ENCODE measurements at places on chromosomes 11 and 22.

DNA sequence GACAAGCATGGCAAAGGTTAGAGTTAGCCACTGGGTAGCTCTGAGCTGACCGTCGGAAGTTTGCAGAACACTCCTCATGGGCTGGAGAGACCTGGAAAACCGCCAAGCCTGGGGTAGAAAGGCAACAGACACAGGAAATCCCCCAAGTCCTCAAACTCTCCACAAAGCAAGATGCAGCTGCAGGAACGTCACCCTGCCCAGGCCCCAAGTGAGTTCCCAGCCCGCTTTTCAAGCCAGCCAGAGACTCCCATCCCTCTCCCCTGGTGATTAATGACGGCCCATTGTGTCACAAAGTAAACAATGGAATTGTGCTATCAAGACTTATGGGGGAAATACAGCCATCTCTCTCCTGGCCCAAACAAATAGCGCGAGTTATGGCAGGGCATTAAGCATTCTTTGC is 633.0 kb downstream of the TBC1D22A start:
- DNase-seq = peak; percentile 10

- no peak for DNase-seq
Observed at GRCh38 chr11:78424334-78425270, 7.0 kb upstream of the GAB2 start.

DNA sequence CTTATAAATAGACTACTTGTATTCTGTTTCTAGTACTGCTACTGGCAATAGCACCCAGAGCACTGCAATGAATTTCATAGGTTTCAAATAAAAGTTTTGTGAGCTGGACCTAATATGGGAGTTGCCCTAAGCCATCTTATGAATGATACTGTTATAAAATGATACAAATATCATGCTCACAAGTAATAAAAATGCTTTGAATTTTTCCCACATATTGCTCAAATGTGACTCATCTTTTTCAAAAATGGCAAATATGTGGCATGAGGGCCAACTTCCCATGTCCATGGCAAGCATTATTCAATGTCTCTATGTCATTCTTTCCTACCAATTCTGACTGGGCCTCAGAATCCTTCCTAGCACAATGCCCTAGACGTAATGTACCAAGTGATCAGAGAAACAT is 137.6 kb downstream of the TRPC6 start:
- DNase-seq = no peak

- no peak for DNase-seq
Observed at GRCh38 chr22:50710886-50711285, 27.1 kb upstream of the ACR start.

DNA sequence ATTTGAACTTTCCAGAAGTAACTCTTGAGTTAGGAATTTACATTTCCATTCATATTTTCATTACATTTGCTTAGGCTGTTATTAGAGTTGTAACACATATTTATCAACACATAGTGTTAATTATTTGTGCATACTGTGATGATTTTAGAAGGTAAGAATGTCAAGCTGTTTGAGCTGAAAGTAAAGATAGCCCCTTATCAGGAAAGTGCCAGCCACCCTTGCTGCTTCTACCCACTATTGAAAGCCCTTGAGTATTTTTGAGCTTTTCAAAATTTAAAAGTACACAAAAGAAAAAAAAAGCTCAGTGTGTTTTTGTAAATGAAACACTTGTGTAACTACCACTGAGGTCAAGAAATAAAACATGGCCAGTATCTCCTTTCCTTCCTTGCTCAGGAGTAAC is 8.0 kb downstream of the APLP2 start:
- no peak for DNase-seq

DNA sequence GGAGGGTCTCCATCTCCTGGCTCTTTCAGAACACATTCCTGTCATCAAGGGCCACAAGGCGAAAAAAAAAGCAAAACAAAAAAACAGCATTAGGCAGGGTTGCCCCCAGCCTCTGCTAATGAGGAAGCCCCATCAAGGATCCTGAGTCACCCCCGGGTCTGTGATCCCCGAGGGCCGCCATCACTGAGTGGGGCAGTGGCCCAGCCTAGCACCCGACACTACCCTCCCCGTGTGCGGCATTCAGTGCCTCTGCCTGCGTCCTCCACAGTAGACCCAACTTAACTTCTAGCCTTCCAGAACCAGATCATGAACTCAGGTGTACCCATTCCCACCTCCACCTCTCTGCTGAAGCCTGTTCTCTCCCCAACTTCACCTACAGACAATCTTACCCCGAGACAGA is 6.6 kb upstream of the CDC42EP1 start:
- DNase-seq = no peak

GRCh38 chr11:30760345-30760744 is 174.2 kb upstream of the MPPED2 start:
- DNase-seq = no peak

DNA sequence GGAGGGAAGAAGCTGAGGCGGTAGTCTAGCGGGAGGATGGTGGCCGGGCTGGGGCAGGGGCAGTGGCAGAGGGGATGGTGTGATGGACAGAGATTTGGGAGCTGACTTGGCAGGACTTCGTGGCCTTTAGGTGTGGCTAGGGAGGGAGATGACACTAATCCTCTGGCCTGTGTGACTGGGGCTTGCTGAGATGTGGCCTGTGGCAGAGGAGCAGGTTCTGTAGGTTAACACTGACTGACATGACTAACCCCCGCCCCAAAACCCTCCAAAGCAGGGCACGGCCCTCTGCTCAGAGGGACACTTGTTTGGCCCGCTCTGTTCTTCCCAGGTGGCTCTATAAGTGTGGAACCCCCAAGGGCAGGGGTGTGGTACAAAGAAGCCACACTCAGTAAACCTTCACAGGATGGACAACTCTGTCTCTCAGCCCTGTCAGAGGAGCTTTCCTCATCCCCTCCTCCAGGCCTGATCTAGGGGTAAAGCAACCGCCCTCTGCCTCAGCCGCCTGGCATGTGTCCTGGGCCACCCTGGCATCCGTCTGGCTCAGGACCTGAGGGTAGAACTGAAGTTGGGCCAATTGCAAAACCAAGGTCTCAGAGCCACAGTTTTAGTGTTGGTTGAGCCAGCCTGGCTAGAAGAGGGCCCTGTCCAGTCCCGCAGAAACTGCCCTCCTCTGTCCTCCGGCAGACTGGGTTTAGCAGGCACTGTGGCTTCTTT is 15.6 kb downstream of the TOM1 start:
- no peak for DNase-seq

DNA sequence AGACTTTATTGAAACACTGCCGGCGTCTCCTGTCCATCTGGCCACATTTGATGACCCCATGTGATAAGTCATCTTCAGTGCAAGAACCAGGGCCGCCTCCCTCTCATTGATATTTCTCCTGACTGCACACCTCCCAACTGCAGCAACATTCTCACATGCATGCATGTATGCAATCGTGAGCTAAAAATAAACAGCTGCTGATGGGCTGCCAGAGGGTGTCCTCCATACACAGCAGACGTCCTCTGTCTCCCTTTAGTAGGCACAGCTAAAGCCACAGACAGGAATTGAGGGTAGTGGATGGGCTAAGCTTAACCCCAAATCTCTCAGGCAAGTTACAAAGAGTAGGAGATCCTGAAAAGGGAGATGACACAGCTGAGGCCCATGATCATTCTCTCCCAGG is 106.7 kb upstream of the HSD17B12 start:
- DNase-seq = no peak

DNA sequence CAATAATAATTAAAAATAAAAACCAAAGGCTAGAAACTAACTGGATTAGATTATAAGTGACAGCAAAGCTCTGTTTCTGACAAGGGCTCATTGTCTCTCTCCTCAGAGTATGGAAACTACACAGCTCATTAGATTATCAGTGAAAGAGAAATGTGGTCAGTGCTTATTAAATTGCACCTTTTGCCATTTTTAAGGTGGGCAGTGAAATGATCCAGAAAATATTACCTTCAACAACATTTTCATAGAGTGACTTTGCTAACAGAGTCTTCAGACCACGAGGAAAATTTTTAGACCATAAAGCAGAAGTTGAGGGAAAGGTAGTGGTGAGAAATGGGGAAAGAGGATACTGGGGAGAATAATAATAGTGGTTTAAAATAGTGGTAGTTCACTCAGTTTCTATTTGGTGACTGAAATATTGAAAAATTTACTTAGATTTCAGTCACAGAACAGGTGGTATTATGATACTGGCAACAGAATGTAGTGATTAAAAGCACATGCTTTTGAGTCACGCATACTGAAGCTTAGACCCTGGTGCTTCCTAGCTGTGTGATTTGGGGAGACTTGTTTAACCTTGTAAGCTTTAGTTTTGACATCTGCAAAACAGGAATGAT is 684.0 kb upstream of the CCDC90B start:
- DNase-seq = no peak

DNA sequence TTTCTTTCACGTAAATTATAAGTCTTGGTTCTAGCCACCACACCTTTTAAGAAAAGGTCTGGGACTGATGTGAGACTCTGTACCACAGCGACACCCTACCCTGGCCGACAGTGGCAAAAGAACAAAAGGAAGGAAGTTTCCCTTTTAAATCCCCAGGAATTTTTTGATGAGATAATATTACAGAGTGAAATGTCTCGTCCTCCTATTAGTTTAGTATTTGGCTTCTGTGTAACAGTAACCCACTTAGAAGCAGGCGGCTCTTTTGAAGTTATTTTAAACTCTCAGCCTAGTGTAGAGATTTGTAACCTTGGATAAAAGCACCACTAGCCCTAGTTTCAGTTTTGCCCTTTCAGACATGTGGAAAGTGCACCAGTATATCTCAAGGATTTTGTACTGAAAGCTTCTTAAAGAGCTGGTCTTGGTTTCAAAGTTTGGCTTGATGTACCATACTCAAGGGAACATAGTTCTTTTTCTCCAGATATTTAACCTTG is 84.1 kb downstream of the C22orf31 start:
- DNase-seq = peak; percentile 29

DNA sequence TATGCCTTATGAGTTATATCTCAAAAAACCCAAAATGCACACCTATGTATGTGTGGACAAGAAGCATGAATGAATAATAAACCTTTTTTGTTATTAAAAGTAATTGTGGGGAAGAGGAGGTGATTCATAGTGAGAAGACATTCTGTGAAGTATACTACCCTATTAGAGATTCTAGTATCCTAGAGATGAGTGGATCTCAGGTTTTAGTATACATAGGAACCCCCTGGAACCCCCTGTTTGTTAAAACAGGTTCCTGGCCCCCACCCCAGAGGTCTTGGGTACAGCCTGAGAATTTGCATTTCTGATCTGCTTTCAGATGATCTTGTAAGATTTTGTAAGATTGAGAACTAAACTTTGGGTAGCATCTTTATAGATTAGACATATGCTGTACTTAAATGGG is 17.5 kb downstream of the NUCB2 start:
- no peak for DNase-seq

DNA sequence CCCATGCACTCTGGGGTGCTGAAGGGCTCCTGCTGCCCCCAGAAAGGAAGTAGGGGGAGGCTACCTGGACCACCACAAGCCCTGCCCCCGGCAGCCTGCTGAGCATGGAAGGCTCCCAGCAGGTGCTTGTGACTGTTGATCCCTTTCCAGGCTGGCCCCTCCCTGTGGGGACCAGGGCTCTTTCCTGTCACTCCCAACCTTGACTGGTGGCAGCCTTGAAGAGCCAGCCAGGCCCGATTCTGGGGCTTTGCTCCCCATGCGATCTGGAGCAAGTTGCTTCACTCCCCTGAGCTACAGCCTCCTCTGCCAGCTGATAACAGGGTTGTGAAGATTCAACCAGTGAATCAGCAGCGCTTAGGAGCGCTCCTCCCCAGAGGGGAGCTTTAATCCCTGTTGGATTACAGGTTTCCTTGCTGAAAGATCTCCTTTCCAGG is 4.6 kb upstream of the CST6 start:
- no peak for DNase-seq

- no peak for DNase-seq
Observed at GRCh38 chr11:17703951-17704350, 15.4 kb upstream of the MYOD1 start.

- DNase-seq = no peak
Observed at GRCh38 chr11:223026-223789, 12.9 kb downstream of the SIRT3 start.

DNA sequence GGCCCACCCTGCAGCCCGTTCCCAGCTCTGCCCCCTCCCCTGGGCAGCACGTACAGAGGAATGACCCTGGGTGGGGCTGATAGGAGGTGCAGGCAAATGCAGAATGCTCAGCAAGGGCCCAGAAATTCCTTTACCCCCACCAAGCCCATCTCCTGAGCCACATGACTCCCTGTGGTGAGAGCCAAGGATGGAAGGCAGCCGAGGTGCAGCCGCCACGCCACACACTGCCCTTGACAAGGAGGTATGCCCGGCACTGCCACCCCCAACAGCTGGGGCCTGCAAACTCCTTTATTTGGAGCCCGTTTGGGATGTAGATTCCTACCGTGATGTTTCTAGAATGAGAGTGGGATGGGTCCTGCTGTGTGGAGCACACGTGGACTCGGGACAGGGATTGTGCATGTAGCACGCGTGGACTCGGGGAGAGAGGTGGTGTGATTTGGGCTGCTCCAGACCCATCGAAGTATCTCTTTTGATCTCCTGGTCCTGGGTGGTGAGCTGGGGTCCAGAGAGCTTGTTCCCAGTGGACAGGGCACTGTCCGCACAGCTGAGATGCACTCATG is 12.9 kb downstream of the GTSE1 start:
- DNase-seq = no peak

- DNase-seq = no peak
Observed at GRCh38 chr11:1305063-1305495, 4.4 kb downstream of the TOLLIP start.
